NCI-H187 (cell line): ENCODE measurements at places on chromosomes 12 and 14.

- no peak for DNase-seq
These were observed 260.8 kb upstream of the TBX3 start for GRCh38 chr12:114944736-114945135.

- no peak for DNase-seq
These were observed 1.5 kb downstream of the SPX start for GRCh38 chr12:21527451-21528180.

DNA sequence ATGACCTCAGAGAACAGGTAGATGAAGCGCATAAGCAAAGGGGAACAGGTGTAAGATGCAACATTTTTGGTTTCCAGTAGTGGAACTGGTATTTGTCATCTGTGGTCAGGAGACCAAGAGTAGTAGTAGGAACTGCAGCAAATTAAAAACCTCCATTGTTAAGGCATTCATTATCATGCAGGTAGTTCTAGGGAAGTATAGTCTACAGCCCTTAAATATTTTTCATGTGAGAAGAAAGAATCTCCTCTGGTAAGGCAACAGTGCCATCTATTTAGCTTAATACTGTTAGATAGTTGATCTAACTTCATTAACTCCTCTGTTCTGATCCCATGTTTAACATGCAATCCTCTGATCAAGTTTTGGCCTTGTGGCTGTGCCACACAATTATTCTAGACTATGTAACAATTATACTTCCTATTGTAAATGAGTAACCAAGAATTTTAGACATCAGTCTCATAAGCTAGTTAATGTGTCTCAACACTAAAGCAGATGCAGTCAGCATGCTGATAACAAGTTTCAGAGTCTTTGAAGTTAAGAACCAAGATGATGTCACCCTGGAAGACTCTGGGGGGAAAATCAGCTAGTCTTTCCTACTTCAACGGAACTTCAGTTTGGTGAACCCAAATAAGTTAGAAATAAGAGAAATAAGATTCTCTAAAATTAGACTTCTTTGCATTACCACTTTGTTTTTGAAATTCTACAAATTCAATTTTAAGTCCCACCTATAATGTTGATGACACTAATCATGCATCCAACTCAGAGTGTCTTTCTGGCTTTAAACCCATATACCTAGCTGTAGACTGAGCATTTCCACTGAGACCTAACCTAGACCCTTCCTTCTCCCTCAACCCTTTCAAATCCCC lies 70.9 kb downstream of the STXBP6 start:
- no peak for DNase-seq

- no peak for DNase-seq
These were observed 63.5 kb downstream of the PELI2 start for GRCh38 chr14:56181681-56182085.

- DNase-seq, result no peak
These were observed 165.4 kb upstream of the SSTR1 start for GRCh38 chr14:38042322-38042721.

- DNase-seq, result no peak
These were observed 730 bp downstream of the CLSTN3 start for GRCh38 chr12:7130701-7131501.

DNA sequence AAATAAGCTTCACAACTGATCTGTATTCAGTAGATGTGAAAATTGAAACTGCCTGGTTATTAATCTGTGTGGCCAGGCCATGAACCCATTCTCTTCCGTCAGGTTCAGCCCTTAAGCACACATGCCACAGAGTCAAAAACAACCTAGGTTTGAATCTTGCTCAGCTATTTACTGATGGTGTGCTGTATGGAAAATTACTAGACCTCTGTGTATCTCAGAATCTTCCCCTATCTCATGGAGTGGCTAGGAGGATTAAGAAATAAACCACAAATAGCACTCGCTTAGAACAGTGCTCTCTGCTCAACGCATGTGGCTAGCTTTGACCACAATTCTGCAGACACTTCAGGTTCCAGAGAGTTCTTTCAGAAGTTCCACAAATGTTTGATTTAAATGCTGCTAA lies 240.7 kb upstream of the PLEKHG7 start:
- no peak for DNase-seq

DNA sequence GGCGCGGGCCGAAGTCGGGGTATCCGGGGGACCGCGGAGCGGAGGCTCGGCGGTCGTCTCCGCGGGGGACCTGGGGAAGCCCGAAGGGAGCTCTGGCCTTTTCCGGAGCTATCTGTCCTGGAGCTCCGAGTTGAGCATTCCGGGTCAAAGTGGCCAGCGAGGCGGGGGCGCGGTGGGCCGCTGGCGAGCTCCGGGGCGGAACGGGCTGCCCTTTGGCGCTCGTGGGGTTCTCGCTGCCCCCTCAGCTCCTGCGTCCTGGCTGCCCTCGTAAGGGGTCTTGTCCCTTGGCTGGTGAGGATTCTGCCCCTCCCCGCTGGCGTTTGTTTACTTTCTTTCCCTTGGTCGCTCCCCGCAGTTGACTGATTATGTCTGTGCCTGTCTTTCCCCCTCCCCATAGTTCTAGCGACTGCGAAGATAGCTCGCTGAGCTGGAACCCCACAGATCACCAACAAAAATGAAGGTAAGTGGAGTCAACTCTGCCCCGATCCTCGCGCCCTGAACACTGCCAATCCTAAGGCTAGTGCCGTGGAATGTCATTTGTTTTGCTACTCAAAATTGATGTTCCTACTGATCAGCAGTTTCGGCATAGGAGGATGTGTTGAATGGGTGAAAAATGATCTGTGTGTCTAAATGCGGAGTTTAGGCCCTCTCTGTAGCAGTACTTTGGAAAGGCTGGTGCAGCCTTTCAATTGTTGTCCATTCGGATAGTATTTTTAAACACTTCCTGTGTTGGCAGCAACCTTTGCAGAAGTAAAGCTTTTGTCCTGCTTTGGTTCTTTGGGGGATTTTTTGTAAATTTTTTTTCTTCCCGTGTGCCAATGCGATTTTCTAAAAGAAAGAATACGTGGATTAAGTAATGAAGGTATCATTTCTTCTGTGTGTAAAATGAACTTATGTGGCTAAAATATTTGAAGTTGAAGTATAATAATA lies 1.3 kb downstream of the ARID4A start:
- DNase-seq, result no peak

GRCh38 chr12:110107369-110108281 lies 16.5 kb upstream of the IFT81 start:
- no peak for DNase-seq

DNA sequence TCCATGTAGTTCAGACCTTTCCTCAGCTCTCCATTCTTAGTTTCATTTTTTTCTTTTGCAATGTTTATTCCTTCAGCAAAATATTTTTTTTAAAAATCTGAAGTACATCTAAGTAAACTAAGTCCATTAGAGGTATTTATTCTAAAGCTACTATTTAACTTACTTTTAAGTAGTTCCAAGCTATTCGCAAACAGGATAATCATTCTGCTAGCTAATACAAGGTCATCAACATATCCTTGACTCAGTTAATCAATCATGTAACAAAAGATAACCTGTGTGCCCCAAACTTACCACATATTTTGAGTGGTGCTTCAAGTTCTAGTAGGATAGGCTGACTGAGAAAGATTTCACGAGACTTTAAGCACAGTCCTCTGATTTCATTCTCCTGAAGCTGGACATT lies 11.2 kb downstream of the PPP1CC start:
- no peak for DNase-seq

DNA sequence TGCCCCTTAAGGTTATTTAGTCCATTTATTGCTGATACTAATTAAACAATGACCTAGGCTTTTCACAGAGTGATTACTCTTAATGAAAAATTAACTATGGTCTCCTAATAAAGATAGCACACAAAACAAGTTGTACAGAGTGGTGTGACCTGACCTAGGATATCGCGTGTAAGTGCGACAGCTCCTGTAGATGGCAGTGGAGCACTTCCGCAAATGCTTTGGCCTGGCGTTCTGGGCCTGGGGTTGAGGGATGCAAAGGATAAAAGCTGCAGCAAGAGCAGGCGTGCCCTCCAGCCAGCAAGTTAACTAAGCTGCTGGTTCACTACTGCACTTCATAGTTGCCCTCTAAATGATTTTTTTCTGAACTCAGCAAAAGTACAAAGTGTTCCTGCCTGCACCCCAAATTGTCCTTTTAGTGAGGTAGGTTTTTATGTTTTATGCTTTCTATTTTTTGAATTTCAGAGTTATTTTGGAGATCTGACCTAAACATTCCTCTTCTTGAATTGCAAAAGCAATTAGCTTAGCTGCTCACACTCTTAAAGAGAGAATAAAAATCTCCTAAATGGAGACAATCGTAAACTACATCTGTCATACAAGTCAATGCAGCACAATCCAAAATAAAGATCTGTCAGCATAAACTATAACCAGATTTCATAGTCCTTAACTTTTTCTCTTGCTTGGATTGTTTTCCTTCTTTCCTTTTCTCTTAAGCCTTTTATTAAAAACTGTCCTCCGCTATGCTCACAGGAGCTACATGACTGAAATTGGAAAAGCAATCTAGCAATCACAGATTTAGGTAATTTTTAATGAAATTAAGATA lies 379.6 kb downstream of the LRIG3 start:
- peak; percentile 71 for DNase-seq

DNA sequence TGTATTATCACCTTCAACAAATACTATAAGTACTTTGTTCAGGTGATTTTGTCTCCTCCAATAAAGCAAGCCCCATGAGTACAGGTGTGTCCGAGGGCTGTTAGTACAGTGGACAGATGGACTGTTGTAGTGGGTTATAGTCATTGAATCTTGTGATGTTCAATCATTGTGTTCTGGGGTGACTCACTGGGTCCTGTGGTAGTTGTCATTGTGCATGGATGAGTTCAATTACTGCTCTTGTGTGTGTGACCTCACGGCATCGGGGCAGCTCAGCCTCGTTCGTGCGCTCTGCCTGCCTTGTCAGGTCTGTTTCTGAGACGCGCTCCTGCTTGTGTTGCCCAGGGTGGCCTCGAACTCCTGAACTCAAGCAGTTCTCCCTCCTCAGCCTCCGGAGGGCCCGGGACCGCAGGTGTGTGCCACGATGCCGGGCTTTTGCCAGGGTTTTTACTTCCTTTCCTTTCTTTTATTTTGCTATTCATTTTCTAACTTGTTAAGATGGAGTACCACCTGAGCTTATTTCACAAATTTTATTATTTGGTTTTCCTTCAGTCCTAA lies 72.2 kb downstream of the DDX51 start:
- no peak for DNase-seq

- DNase-seq, result peak; percentile 47
These were observed 149.4 kb downstream of the SNAPC1 start for GRCh38 chr14:61911574-61911973.

DNA sequence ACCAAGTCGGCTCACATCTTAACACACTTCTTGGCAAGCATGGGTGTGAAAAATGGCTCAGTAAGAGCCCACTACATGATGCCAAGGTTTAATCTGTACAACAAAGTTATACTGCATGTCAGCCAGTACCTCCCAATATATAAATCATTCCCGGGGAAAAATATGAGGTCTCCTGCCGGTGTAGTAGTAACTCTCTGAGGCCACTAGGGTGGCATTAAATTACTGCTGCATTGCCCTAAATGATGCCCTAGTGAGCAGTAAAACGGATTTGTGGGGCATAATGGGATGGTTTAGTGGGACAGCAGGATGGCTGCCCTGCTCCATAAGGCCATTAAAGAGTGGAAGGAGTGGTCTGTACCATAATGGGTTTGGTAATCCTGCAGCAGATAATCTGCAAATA lies 267.7 kb downstream of the MED13L start:
- no peak for DNase-seq

- no peak for DNase-seq
These were observed 754 bp downstream of the ZNF605 start for GRCh38 chr12:132955094-132956010.

- no peak for DNase-seq
These were observed 37.6 kb downstream of the SINHCAF start for GRCh38 chr12:31288381-31288780.

GRCh38 chr12:108568338-108569154 lies 6.2 kb downstream of the ISCU start:
- DNase-seq, result peak; percentile 60

DNA sequence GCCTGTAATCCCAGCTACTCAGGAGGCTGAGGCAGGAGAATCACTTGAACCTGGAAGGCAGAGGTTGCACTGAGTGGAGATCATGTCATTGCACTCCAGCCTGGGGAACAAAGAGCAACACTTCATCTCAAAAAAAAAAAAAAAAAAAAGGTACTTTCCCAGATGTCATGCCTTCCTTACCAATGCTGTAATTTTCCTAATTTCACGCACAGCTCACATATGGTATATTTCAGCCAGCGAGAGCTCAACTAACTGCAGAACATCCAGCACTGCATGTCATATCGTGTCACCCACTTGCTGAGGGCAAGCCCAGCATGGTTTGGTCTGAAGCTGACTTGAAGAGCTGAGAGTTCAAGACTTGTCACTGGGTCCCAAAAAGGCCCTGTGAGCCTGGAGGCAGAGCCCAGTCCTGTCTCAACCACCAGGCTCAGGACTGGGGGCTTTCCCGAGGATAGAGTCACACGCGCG lies 29.0 kb downstream of the NFKBIA start:
- no peak for DNase-seq

DNA sequence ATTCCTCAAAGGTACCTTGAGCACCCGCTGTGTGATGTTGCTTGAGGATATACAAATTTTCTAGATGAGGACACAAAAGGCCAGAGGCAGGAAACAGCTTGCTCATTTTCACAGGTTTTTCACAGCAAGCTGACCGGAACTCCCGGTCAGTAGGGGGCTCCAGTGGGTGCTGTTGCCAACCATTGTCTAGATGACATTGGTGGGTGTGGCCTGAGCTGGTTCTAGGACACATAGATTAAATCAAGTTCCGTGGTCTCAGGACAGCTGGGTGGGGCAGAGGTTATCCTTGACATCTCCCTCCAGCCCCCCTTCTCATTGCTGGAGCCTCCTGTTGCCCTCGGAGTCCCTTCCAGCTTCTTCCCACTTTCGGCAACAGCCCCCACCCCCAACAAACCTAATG lies 153.6 kb upstream of the FKBP4 start:
- DNase-seq, result no peak

- DNase-seq, result no peak
These were observed 3.5 kb upstream of the KCNK10 start for GRCh38 chr14:88326352-88327103.

DNA sequence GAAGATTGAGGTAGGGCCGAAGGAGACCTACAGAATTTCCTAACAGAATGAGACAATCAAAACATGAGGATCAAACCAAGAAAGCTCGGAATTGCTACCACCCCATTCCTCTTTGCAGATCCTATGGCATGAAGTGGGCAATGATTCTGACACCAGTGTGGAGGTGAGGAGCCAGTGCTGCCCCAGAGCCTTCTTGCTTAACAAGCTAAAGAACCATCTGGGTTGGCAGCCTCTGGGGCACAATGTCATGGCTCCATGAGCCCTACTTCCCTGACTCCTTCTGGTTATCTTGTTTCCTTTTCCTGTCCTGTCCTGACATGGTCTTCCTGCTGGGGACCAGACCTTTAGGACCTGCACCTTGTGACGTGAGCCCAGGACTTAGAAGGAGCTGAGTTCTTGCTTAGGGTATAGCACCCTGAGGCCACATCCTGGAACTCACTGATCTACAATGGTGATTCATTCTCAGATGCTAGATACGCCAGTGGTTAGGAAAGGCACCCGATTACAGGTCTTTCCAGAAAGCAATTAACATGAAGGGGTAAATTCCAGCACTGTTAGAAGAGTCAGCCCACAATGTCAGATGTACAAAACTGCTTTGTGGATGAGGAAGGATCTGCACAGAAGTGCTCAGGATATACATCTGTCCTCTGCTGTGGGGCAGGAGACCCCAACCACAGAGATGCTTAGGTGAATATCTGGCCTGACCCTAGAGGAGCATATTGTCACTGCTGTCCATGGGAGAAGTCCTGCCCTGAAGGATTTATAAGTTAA lies 324.2 kb downstream of the ZFP36L1 start:
- DNase-seq, result no peak

- DNase-seq, result no peak
These were observed 157.4 kb downstream of the KLHL28 start for GRCh38 chr14:44804391-44804790.

- no peak for DNase-seq
These were observed 72.4 kb downstream of the IQSEC3 start for GRCh38 chr12:138898-139534.
